ENCODE measurements at places on chromosomes 5 and 9.

DNA sequence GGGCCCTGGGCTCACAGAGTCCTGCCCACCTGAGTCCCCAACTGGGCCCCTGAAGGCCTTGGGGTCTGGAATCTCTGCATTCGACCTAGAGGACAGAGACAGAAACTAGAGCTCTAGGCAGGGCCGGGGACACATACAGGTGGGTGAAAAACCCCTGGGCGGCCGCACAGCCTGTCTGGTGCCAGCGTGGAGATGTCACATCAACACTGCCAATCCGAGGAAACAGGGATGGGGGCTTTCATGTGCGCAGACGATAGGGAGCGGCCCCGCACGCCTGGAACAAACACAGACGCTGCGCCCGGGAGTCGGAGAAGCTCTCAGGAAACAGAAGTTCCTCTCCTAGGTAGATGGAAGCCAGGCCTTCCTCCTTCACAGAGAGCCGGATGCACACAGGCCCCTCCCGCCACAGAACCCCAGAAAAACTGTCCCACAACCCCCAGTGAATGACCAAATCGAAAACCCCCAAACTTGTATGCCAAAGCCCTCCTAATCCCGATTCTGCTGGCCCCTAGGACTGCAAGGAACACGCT lies 1.8 kb downstream of the GRM6 start:
- no peaks in the 10 kb centered on the region for H3K4me1 ChIP-seq
- H3K4me3 ChIP-seq = no peak overlapping the region
- no peak for DNase-seq
- no peak overlapping the region for H3K27ac ChIP-seq
- peaks cover 4% of the 10 kb centered on the region for H3K27me3 ChIP-seq
- H3K36me3 ChIP-seq = no peaks in the 10 kb centered on the region

- peak overlapping the region; percentile 87 for H3K4me3 ChIP-seq
- peak; percentile 41 for DNase-seq
- peak overlapping the region; percentile 93 for H3K27ac ChIP-seq
- no peaks in the 10 kb centered on the region for H3K27me3 ChIP-seq
- H3K4me1 ChIP-seq = peaks cover 17% of the 10 kb centered on the region
- no peaks in the 10 kb centered on the region for H3K36me3 ChIP-seq
Measured at GRCh38 chr5:100904259-100904861, 1.3 kb upstream of the ST8SIA4 start.

GRCh38 chr5:178310130-178310865 lies 77.7 kb upstream of the PHYKPL start:
- DNase-seq = no peak
- no peaks in the 10 kb centered on the region for H3K27me3 ChIP-seq
- no peaks in the 10 kb centered on the region for H3K4me1 ChIP-seq

DNA sequence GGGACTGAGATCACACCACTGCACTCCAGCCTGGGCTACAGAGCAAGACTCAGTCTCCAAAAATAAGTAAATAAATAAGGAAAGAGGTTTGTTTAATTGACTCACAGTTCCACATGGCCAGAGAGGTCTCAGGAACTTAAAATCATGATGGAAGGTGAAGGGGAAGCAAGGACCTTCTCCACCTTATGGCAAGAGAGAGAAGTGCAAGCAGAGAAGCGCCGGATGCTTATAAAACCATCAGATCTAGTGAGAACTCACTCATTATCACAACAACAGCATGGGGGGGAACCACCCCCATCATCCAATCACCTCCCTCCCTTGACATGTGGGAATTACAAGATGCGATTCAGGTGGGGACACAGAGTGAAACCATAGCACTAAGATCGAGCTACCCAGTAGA lies 22.8 kb upstream of the RGMB start:
- H3K4me3 ChIP-seq = no peak overlapping the region
- H3K27ac ChIP-seq = no peak overlapping the region
- H3K36me3 ChIP-seq = no peaks in the 10 kb centered on the region

- no peaks in the 10 kb centered on the region for H3K27me3 ChIP-seq
- no peaks in the 10 kb centered on the region for H3K4me1 ChIP-seq
- DNase-seq = no peak
- H3K4me3 ChIP-seq = no peak overlapping the region
- no peak overlapping the region for H3K27ac ChIP-seq
- no peaks in the 10 kb centered on the region for H3K36me3 ChIP-seq
Measured at GRCh38 chr5:130995254-130995515, 169.9 kb downstream of the HINT1 start.

GRCh38 chr5:145161391-145161790 lies 673.8 kb downstream of the PRELID2 start:
- DNase-seq = no peak
- no peaks in the 10 kb centered on the region for H3K36me3 ChIP-seq
- no peaks in the 10 kb centered on the region for H3K4me1 ChIP-seq
- no peaks in the 10 kb centered on the region for H3K27me3 ChIP-seq
- no peak overlapping the region for H3K4me3 ChIP-seq

DNA sequence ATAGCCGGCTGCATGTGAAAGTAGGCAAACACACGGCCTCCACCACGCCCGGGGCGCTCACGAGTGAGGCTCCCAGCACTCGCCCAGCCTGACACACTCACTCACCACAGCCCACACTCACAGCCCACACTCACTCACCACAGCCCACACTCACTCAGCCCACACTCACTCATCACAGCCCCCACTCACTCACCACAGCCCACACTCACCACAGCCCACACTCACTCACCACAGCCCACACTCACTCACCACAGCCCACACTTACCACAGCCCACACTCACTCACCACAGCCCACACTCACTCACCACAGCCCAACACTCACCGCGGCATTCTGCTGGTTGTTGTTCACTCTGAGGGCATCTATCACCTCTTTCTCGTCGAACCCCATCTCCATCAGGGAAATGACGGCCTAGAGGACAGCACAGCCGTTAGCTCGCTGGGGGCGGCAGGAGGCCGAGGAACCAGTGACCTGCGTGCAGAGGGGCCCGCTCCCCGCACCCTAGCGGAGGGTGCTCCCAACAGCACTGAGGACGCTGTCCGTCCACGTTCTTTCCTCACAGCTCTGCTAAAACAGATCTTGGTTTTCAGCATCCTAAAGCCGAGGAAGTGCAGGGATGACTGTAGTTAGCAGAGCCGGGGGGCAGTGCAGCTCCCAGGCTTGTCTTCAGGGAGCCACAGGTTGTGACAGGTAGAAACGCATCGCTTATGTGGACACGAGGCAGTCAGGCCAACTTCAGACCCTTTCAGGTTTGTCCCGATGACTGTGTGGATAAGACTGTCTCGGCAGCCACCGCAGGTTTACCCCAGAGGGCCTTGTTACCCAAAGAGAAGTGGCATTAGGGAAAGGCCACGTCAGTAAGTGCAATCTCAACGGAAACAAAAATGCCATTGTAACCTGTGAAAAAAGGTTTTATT lies 21.6 kb downstream of the UBAC1 start:
- no peaks in the 10 kb centered on the region for H3K27me3 ChIP-seq
- no peak overlapping the region for H3K27ac ChIP-seq
- H3K4me1 ChIP-seq = no peaks in the 10 kb centered on the region
- peaks cover 36% of the 10 kb centered on the region for H3K36me3 ChIP-seq

- H3K36me3 ChIP-seq = no peaks in the 10 kb centered on the region
- no peak for DNase-seq
- no peaks in the 10 kb centered on the region for H3K4me1 ChIP-seq
- H3K27me3 ChIP-seq = no peaks in the 10 kb centered on the region
- H3K27ac ChIP-seq = no peak overlapping the region
Measured at GRCh38 chr5:56306433-56307150, 73.5 kb upstream of the ANKRD55 start.

Data from effector memory CD4-positive, alpha-beta T cell (primary cell).